ENCODE measurements at places on chromosomes 5 and 9.

DNA sequence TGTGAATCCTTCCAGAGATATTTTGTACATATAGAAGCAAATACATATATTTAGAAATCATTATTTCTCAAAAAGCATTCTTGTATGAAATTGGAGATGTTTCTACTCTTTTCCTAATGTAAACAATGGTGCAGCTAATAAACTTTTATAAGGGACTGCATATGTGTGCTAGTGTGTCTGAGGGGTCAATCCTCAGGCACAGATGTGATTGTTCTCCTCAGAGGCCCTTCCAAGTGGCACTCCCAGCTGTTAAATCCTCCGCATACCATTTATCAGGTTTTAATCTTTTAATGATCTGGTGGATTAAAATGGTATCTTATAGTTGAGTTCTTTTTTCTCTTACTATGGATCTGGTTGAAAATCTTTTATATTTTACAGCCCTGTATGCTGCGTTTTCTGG lies 5.6 kb upstream of the OMD start:
- no peak for DNase-seq

GRCh38 chr5:93100976-93101375 lies 480.0 kb downstream of the NR2F1-AS1 start:
- DNase-seq: no peak

GRCh38 chr9:14314424-14314928 lies 535 bp upstream of the NFIB start:
- no peak for DNase-seq

DNA sequence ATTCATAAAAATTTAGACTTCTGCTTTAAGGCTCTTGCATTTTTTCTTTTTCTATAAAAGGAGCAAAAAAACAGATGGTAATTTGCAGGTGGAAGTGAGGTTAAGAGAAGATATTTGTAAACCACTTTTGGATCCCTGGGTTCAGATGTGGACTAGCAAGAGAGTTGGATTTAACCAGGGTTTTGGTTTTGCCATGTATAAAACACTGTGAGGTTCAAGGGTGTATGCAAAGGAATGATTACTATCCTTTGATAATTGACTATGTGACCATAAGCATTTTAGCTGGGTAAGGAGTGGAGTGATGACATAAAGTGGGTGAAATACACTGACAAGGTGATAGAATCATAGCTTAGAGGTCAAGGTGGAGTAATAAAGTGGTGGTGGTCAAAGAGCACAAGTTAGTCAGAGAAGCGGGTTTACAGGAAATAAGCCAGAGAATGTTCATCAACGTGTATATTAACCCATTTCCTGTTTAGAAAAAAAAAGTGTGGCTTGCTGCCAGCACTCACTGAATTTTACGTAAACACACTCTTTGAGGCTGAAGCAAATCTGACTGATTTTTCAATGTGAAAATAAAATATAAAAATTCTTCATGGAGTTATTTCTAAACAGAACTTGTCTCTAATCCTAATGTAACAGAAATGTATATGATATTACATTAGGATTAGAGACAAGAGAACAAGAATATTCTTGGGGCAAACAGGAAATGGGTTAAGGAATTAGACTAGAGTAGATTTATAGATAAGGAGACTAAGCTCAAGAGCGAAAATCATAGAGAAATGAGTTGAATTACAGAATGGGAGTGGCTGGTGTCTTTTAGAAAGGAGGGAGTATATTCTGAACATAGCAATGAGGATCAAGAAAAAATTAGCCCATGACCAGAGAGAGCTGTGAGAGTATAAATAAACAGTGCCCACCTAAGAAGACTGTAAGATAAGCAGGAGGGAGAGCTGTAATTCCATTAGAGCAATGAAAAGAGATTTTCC lies 74.5 kb downstream of the CDKN2A start:
- DNase-seq: peak; percentile 12

DNA sequence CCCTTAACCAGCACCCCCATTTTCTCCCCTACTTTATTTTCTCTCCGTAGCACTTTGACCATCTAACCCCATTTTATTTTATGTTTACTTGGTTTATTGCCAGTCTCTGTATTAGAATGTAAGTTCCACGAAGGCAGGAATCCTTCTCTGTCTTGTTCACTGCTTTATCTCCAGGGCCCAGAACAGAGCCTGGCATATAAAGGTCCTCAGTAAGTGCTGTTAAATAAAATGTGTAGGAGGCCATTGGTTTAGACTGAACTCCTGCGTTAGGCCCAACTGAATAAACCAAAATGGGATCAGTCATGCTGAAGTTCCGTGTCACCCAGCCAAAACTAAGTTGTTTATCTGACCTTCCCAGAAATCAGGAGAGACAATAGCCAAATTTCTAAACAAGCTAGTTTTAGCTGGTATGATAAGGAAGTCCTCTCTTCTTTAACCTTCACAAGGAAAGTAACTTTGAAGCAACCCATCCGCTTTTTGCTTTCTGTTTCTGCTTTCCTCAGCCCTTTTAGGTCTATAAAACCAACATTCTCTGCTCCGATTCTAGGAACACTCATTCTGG lies 29.0 kb upstream of the CCNJL start:
- DNase-seq: no peak

DNA sequence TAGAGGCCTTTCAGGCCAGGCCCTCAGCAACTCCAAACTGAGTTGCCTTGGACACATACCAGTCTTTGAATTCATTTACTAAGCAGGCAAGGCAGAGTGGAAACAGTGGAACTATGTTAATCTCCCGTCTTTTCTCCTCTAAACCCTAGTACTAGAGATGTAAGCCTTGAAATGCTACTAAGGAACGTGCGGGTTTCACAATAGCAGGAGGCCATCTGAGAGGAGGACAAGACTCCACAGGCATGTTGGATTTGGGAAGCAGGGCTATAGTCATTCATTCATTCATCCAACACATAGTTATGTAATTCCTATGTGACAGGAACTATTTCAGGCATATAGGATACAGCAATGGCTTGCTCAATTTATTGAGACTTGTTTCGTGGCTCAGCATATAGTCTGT lies 3.3 kb upstream of the OCLN start:
- no peak for DNase-seq

DNA sequence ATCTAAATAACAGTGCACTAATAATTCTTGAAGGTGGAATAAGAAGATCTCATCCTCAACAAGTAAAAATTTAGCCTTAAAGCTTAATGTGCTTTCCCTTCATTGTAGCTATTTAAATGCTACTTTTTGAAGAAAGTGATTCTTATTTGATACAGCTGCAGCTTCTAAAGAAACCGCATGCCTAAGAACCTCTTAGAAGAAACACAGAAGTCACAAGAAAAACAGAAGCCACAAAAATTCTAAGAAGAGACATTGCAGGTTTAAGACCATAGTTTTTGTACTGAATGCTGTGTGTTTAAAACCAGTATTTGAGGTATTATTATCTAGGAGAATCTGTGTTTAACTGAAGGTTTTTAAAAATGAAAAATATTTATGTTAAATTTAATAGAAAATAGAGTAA lies 68.3 kb downstream of the PPIP5K2 start:
- DNase-seq: no peak

DNA sequence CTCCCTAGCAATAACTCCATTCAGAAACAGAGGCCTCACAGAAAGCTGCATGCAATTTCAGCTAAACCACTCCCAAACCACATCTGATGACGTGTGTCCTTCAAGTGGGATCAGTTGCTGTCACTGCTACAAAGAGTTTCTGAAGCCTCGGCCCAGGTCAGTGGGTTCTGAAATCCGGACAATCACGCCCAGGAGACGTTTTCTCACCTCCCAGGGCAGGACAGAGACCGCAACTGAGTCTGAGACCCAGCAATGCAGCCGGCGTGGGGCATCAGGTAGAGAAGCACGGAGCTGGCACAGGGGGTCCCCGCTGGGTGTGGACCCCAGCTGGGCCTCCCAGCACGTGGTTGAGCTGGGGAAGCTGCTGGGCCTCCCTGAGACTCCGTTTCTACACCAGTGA lies 2.6 kb upstream of the UBE2QL1 start:
- no peak for DNase-seq

- no peak for DNase-seq
Observed at GRCh38 chr9:129182625-129183494, 4.8 kb upstream of the IER5L start.

GRCh38 chr5:55387865-55388264 lies 80.1 kb downstream of the MTREX start:
- no peak for DNase-seq

DNA sequence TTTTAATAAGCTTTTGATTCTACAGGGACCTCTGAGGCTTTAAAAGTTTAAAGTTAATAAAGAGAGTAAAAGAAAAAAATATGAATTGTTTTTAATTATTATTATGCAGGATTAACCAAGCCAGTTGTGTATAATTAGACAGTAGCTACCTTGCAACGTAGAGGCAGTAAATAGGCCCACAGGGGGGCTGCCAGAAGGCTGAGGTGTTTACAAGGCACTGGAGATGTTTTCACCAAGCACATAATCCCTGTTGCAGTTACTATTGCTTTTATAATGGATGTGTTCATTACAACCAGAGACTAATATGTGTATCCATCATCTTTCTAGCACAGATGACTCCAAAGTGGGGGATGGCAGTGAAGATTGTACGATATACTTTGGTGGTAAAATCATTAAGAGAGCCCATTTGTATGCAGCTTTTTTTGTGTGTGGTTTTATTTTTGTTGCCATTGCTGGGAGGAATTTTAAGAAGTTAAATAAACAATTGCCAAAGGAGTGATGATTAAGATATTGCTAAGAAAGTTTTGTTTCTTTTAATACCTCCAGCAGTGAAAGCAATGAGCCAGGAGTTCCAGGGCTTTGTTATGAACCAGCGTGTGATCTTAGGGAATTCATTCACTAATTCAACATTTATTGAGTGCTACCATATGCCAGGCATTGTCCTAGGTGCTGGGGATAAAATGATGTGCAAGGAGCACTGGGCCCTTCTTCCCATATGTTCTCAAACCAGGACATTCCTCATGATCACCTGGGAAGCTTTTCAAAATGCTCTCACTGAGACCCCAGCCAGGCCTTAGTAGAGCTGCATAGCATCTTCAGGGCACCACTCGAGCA lies 138.7 kb upstream of the EFNA5 start:
- DNase-seq: no peak

- no peak for DNase-seq
Observed at GRCh38 chr9:128247226-128247803, 28.5 kb downstream of the GOLGA2 start.

DNA sequence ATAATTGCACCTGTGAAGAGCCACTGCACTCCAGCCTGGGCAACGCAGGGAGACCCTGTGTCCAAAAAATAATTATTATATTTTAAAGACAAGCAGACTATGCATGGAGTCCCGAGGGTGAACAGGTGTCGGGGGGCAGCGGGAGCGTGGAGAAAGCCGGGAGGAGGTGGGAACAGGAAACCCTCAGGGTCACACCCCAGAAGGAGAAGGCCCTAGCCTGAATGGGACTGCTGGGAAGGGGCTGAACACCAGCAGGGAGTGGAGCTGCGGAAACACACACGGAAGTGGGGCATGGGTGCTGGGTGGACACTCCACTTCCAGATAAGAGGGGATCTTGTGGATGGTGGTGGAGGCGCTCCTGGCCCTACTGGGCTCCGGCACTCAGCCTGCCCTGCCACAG lies 12.8 kb downstream of the SURF6 start:
- DNase-seq: no peak

DNA sequence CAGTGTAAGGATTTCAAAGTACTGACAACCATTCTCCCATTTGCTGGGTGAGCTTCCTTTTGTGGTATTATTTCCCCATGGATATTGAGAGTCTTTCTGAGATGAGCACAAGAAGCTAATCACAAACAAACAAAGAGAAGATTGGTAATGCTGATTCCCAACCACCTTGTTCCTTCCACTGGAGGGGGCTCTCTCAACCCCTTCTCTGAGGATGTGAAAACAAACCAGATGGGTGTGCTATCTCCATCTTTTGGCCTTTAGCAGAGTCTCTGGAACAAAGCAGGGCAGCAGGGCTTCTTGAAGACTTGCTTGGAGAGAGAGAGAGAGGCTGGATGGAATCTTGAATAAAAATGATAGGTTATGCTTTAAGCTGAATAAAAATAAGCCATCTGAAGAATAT lies 576.7 kb upstream of the ZNF462 start:
- no peak for DNase-seq

- DNase-seq: no peak
Observed at GRCh38 chr9:84642553-84643141, 26.9 kb upstream of the NTRK2 start.

Measured in AG09319 (cell line).